ENCODE measurements at places on chromosomes 4 and X.

- DNase-seq, result no peak
Measured at GRCh38 chr4:120263618-120264017, 197.0 kb upstream of the MAD2L1 start.

DNA sequence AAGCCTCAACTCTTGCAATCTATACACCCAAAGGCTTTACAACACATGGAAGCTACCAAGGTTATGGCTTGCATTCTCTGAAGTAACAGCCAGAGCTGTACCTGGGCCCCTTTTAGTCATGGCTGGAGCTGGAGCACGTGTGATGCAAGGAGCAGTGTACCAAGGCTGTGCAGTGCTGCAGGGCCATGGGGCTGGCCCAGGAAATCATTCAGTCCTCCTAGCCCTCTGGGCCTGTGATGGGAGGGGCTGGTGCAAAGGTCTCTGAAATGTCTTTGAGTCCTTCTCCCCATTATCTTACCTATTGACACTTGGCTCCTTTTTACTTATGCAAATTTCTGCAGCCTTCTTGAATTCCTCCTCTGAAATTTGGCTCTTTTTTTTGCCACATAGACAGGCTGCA lies 500.1 kb upstream of the FAM47C start:
- no peak for DNase-seq

DNA sequence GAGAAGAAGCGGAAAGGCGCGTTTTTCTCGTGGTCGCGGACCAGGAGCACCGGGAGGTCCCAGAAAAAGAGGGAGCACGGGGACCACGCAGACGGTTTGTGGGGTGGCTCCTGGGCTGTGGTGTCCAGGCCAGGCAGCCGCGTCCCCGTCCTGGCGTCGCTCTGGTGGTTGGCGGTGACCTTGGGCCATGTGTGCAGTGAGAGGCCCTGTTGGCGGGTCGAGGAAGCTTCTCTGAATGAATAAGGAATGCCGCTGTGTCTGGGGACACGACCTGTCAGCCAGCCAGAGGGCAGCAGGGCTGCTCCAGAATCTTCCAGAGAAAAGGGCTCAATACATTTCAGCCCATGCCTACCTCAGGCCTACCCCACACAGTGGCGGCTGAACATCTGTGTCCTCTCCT lies 24.3 kb upstream of the HGFAC start:
- DNase-seq, result no peak

GRCh38 chr4:122293374-122294365 lies 85.1 kb upstream of the ADAD1 start:
- no peak for DNase-seq

- no peak for DNase-seq
Measured at GRCh38 chr4:104501290-104501689, 6.6 kb upstream of the CXXC4 start.

DNA sequence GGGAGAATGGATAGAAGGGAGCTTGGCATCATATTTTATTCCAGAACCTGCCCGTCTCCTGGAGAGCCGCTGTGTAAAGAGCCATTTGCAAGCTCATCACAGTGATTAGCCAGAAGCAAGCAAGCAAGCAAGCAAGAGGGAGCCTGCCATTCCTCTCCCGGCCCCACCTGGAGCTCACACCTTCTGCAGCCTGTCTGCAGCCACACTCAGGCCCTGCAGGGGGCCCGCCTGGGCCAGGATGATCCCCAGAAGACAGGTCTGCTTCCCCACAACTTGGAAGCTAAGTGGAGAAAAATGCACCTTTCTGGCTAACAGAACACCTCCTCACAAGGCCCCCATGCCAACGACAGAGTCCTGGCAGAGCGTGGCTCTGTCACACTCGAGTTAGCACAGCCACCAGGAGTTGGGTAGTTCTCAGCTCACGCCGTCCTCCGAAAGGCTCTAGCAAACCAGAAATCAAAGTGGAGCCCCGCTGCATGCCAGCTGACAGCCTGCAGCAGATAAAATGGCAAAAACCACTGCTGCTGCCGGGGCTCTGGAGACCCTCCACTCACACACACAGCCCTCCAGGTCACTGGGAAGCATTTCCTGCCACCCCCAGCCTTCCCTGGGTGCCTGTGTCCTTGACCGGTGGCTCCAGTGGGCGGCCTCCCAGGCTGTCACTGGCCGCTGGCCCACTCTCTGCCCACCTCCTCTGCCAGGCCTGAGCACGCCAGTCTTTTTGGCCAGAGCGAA lies 54.9 kb downstream of the DCTD start:
- DNase-seq, result no peak

DNA sequence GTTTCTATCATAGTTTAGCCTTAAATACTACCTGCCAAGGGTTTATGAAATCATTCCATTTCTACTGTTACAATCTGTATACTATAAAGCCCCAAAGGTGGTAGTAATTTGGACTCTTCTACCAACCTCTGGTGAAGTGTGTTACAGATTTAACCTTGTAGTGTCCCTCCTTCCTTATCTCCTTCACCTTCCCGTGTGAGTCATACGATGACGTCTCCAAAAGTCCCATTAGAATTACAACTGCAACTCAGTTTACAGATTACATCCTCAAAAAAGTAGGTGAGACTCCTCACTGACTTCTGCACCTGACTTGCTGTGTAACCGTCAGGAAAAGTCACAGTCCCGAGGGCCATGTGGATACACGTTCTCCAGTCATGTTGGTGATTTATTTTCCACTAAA lies 219.0 kb downstream of the DCTD start:
- DNase-seq, result no peak

- DNase-seq, result no peak
Measured at GRCh38 chrX:48960291-48960690, 2.9 kb upstream of the OTUD5 start.

DNA sequence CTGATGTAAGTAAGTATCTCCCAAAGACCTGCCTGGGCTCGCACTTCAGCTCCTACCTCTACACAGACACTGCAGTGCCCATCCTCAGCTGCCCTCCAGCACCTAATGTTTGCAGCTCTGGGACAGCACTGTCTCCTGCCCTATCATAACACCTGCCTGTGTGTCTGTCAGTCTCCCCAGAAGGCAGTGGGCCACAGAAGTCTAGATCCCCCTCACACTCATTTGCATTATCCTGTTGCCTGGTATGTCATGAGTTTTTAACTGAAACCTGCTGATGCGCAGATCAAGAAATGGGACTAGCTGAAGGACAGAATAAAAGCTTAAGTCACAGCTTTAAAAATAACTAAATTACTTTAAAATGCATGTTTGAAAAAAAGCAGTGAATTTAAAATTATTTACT lies 43.0 kb downstream of the LRP2BP start:
- no peak for DNase-seq

DNA sequence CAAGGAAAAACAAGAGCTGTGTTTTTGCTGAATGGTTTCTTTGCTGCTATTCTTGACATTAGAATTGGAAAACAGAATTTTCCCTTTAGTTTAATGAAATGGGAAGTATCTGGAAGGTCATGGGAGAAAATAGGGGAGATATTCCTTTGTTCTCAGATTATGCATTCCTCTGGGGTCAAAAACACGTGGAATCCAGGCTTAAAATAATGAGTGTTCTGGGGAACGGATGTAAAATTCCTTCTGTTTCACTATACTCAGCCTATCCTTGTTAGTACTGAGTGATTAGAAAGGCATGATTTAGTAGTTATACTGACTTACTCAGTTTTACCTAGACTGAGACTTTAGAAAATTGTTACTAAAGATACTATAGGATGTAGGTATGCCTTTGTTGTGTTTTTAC lies 107.3 kb downstream of the ARHGAP10 start:
- DNase-seq, result no peak

Data from stimulated activated CD4-positive, alpha-beta T cell treated with anti-CD3 and anti-CD28 coated beads, Interleukin-1b, Interleukin-23, amount 100 ng/mL, for 48 hours (primary cell).